Activated CD8-positive, alpha-beta memory T cell treated with anti-CD3 and anti-CD28 coated beads for 1 hour (primary cell): ENCODE measurements at places on chromosomes 2 and 18.

DNA sequence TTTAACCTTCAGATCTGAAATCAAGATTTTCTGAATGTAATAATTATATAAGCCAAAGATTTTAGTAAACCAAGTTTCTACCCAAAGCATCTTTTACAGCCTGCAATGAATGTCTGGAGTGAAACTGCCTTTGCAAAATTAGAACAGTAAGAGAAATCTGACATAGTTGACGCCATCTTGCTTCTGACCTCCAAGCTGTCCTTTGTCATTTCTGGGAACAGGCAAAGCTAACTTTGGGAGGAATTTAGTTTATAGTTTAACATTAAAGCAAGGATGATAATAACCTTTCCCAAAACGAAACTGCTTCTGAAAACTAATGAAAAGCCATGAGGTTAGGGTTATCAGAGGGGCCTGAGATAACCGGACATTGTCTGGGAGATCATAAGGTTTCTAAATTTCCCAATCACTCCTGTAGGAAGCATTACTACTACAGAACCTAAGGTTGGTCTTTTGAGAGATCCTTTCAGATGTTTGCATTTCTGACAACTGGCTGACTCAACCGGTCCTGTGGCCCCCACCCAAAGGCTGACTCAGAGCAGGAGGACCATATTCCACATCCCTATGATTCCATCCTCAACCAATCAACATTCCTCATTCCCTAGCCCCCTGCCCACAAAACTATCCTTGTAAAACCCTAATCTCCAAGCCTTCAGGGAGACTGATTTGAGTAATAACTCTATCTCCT is 124.5 kb downstream of the TMEM131 start:
- no peak for DNase-seq

- DNase-seq, result no peak
Observed at GRCh38 chr2:237547841-237548416, 18.4 kb upstream of the PRLH start.

DNA sequence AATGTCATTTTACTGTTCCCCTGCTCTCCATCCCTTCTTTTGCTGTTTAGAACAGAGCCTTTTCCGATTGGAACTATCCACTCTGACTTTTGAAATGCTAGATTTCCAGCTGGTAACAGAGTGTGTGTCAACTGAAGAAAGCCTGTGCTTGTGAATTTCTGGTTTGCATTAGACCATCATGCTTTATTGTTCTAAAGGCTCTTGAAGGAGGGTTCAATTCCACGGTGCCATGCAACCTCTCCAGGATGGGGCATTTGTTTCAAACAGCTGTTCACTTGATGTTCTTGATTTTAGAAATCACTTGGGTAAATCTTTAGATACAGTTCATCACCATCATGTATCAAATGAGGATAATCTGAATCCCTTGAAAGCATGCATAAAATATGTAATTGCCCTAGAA is 156.7 kb downstream of the QPCT start:
- DNase-seq, result no peak

DNA sequence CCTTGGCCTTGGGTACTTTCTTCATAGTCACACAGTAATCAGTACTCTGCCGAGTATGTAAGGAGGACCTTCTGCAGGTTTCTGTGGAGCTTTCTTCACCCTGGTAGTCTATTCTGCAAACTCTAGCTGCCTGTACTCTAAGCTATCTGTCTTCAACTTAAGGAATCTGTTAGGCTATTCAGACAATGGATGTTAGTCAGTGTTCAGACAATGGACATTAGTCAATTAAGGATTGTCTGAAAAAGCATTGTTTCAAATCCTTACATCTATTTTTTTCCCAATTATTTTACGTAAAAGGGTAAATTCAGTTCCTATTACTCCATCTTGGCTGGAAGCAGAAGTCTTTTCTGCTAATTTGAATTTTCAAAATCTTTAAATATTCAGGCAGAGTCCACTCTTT is 75.7 kb downstream of the WDR7 start:
- no peak for DNase-seq

DNA sequence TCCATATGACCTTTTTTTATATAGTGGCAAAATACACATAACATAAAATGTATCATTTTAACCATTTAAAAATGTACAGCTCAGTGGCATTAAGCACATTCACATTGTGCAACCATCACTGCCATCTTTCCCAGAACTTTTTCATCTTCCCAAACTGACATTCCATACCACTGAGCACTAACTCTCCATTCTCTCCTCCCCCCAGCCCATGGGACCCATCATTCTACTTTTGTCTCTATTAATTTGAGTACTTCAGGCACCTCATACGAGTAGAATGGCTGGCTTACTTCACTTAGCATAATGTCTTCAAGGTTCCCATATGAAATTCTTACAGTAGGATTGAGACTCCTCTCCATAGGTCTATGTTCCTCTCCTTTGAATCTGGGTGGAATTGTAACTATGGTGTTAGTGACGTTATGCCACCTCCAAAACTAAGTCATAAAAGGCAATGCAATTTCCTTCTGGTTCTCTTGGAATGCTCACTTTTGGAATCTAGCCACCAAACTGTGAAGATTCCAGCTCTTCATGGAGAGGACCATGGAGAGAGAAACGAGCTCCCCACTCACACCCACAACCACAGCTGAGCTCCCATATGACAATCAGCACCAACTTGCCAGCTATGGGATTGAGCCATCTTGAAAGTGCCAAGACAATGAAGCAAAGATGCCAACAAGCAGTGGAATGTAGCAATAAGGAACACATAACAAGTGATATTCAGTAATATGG is 9.8 kb upstream of the DNAJC27 start:
- DNase-seq, result no peak

GRCh38 chr2:1856475-1856874 is 112.2 kb upstream of the PXDN start:
- DNase-seq, result no peak

DNA sequence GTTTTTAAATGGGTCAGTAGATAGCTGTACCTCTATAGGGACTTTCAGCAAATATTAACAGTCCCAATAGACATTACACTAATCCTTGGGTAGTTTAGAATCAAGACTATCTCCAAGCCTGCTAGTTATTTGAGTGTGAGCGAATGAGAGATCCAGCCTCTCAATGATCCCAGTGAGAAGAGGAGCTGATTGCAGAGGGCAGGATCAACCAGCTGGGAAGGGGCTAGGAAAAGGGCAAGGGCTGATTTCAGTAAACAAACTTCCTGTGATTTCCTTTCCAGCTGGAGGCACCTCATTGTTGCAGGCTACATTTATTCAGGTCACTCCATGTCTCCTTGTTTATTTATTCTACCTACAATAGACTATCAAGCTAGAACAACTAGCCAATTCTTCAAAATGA is 84.1 kb upstream of the CTNNA2 start:
- no peak for DNase-seq

- no peak for DNase-seq
Observed at GRCh38 chr2:73069855-73070642, 1.5 kb downstream of the SFXN5 start.

GRCh38 chr2:41409328-41409727 is 638.5 kb upstream of the PKDCC start:
- DNase-seq, result no peak

DNA sequence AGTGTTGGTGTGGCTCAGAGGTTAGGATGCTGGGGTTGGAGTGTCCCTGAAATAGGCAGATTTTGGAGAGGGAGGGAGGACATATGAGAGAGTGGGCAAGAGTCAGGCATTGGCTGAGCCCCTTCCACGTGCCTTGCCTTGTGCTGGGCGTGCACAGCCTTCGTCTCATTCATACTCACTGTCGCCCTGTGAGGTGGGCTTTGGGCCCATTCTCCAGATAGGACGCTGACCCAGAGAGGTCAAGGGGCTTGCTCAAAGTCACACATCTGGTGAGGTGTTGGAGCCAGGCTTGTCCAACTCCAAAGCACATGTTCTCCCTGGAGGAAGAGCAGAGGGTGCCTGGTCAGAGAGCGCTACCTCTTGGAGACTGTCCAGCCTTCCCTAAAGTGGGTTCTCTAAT is 166.8 kb downstream of the DYSF start:
- no peak for DNase-seq

- DNase-seq, result no peak
Observed at GRCh38 chr18:55073116-55073515, 113.9 kb upstream of the CCDC68 start.
